Amniotic epithelial cell (primary cell): ENCODE measurements at places on chromosomes 1 and 21.

- DNase-seq, result no peak
These were observed 927.9 kb upstream of the B3GALT2 start for GRCh38 chr1:194114288-194114687.

GRCh38 chr1:202255343-202255742, 61.7 kb downstream of the LGR6 start:
- no peak for DNase-seq

- no peak for DNase-seq
These were observed 30.8 kb upstream of the KIF1B start for GRCh38 chr1:10179406-10180091.

DNA sequence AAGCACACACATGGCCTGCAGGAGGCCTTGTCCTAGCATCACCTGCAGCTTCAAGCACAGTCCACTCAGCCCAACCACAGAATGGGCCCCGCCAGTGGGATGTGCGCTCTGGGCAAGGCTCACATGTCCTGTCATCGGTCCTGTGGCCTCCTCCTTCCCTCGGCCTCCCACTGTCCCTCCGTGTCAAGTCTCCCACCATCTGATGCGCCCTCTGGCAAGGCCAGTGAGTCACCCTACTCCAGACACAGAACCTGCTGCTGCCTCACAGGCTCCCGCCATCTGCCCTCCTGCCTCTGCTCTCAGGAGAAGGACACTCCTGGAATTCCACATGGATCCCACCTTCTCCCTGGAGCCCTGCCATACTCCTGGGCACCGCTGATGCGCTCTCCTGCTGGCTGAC, 14.2 kb downstream of the KCNAB2 start:
- no peak for DNase-seq

GRCh38 chr1:91752324-91752723, 133.6 kb downstream of the TGFBR3 start:
- DNase-seq, result no peak

DNA sequence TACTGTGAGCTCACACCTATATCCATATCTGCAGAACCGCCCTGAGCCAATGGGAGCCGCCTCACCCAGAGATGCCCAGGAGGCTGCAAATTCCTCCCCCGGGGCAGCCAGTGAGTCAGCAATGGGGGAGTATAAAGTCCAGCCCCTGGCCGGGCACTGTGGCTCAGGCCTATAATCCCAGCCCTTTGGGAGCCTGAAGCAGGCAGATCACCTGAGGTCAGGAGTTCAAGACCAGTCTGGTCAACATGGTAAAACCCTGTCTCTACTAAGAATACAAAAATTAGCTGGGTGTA, 5.0 kb upstream of the CLCNKB start:
- DNase-seq, result peak; percentile 40

DNA sequence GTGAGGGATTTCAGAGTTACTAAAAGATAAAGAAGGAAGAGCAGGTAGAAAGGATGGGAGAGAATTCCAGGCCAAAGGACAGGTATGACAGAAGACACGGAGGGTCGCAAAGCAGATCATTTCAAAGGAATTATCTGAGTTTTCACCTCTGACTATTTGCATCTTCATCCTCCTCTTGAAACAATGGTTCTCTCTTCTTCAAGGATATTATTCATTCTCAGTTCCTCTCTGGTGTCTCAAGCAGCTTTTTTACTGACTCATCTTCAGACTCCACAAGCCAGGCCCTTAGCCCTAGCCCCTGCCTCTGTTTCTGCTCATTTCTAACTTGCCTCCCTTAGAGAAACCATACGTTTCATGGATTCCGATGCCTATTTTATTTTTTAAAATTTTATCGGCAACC, 15.0 kb downstream of the DDX59 start:
- DNase-seq, result no peak

GRCh38 chr1:63343922-63344321, 21.6 kb downstream of the FOXD3 start:
- no peak for DNase-seq

- peak; percentile 3 for DNase-seq
These were observed 261.6 kb downstream of the CAMTA1 start for GRCh38 chr1:7046891-7047290.

DNA sequence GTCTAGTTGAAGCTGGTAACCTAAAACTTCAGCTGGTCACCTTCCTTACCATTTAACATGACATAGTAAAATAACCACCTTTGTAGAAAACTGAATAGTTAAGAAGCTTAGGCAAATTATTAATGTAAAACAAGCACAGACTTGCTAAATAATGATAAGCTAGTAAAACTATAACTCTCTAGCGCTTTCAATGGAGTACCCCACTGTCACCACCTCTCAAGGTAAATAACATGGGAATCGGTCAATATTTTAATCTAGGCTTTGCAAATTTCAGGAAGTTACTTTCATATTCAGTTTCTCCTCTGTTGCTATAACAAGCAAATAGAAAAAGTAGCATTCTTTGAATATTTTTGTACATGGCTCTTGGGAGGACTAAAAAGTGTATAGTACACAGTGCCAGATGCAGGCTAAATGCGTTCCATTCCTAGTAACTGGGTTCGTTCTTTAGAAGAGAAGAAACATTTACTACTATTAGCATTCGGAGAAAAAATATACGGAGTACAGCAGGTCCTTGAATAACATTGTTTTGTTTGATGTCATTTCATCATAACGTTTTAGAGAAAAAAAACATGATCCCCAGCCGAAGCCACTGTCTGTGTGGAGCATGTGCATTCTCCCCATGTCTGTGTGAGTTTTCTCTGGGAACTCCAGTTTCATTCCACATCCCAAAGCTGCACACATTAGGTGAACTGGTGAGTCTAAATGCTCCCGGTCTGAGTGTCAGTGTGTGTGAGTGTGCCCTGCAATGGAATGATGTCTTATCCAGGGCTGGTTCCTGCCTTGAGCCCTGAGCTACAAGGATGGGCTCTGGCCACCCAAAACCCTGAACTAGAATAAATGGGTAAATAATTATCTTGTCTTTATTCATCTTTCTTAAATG, 52.5 kb downstream of the EPRS1 start:
- DNase-seq, result no peak
